Type B pancreatic cell (in vitro differentiated cells): ENCODE measurements at places on chromosomes 1 and 21.

GRCh38 chr1:85149805-85150204 is 51.0 kb downstream of the SYDE2 start:
- DNase-seq: no peak
- no peak overlapping the region for H3K27ac ChIP-seq
- no peak overlapping the region for H3K4me3 ChIP-seq

- no peak overlapping the region for H3K27ac ChIP-seq
- H3K4me1 ChIP-seq: peaks cover 68% of the 10 kb centered on the region
- peaks cover 6% of the 10 kb centered on the region for H3K36me3 ChIP-seq
- DNase-seq: no peak
- H3K4me3 ChIP-seq: no peak overlapping the region
These were observed 46.4 kb downstream of the CACHD1 start for GRCh38 chr1:64516301-64516700.

DNA sequence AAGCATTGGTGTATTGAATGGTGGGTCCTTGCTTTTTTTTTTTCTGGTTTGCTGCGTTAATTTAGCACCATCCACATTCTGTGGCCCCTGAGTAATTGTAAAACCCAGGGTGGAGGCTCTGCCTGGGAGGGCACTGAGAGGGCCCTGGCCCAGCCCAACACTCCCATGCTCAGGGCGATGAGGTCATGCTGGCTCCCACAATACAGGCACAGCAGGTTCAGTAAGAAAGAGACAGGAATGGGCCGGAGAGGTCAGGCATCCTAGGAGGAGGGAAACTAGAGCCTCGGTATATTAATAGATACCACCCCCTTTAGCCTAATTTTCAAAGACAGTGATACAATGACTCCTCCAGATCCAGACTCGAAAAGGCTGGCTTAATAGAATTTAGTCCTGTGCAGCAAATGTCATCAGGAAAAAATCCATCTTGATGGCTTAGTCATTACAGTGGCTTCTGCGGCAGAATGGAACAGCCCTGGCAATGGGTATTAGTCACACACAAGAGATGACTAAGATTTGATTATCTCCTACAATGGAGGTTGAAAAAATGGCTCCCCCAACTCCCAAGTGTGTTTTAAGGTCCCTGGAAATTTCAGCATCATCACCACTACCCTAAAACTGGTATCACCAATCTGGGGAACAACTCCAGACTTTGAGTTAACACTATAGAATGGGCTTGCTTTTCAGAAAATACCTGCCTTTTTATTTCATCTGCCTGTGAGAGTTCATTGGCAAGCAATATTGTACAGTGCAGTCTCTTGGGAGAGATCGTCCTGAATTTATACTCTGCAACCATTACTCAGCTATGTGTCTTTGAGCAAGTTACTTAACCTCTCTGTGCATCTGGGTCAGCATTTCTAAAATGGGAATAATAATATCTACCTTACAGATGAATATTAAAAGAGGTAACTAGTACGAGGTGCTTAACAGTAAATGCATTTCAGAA is 43.9 kb upstream of the LYST start:
- peaks cover 49% of the 10 kb centered on the region for H3K4me1 ChIP-seq
- peaks cover 7% of the 10 kb centered on the region for H3K27me3 ChIP-seq
- peak overlapping the region; percentile 60 for H3K4me3 ChIP-seq
- no peaks in the 10 kb centered on the region for H3K36me3 ChIP-seq

DNA sequence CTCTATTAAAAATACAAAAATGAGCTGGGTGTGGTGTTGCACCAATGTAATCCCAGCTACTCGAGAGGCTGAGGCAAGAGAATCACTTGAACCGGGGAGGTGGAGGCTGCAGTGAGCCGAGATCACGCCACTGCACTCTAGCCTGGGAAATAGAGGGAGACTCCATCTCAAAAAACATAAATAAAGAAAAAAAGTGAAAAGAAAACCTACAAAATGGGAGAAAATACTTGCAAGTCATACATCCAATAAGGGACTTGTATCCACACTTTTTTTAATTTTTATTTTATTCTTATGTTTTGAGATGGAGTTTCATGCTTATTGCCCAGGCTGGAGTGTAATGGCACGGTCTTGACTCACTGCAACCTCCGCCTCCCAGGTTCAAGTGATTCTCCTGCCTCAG is 29.5 kb upstream of the SH3D21 start:
- H3K4me1 ChIP-seq: no peaks in the 10 kb centered on the region
- DNase-seq: no peak

DNA sequence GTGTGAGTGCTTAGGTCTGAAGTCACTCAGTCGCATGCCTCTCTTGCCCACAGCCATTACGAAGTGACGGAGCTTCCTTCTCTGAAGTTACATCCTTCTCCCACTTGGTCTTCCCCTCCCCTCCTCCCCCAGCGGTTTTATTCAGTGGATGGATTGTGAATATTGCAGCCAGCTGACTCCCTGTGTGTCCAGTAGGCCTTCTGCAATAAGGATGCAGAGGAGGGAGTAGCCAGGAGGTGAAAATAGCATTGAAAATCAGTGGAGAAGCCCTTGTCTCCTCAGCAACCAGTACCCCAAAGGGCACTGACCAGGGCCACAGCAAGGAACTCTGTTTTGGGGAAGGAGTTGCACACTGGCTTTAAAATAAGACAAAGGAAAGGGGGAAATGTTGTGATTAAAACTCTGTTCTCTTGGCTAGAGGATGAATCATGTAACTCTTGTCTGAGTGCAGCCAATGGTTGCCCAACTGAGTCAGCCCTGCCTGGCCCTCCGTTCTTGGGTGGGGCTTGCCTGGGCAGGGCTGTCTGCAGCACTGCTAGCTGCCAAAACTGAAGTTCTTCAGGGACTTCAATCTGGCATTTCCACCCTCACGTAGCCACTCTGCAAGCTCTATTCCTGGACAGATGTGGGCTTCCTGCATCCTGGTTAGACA is 4.3 kb downstream of the S100A10 start:
- H3K27ac ChIP-seq: peak overlapping the region; percentile 99
- no peak for DNase-seq
- H3K36me3 ChIP-seq: peaks cover 5% of the 10 kb centered on the region

- H3K27ac ChIP-seq: no peak overlapping the region
- H3K4me1 ChIP-seq: no peaks in the 10 kb centered on the region
- H3K27me3 ChIP-seq: no peaks in the 10 kb centered on the region
- H3K36me3 ChIP-seq: no peaks in the 10 kb centered on the region
These were observed 199.6 kb downstream of the DPYD start for GRCh38 chr1:97721221-97721620.

DNA sequence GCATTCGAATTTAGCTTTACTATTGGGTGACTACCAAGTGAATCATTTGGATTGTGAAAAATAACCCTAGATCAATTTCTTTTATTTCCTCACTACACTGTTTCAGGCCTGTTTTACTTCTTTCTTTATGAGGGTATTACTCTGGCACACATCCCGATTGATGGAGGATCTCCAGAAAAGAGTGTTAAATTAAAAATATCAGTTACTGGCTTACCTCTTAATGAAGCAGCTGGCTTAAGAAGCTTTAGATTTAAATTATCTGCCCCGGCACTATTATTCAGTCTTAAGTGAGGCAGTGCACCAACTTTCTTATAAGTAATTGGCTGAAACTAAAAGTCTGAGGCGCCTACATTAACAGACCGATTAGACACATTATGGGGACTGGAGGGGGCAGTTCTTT is 1097.4 kb downstream of the TTLL7 start:
- H3K27ac ChIP-seq: no peak overlapping the region
- no peaks in the 10 kb centered on the region for H3K36me3 ChIP-seq
- H3K4me3 ChIP-seq: no peak overlapping the region

- no peaks in the 10 kb centered on the region for H3K36me3 ChIP-seq
- no peak for DNase-seq
- no peak overlapping the region for H3K27ac ChIP-seq
These were observed 5.7 kb downstream of the UBXN11 start for GRCh38 chr1:26300578-26301275.

DNA sequence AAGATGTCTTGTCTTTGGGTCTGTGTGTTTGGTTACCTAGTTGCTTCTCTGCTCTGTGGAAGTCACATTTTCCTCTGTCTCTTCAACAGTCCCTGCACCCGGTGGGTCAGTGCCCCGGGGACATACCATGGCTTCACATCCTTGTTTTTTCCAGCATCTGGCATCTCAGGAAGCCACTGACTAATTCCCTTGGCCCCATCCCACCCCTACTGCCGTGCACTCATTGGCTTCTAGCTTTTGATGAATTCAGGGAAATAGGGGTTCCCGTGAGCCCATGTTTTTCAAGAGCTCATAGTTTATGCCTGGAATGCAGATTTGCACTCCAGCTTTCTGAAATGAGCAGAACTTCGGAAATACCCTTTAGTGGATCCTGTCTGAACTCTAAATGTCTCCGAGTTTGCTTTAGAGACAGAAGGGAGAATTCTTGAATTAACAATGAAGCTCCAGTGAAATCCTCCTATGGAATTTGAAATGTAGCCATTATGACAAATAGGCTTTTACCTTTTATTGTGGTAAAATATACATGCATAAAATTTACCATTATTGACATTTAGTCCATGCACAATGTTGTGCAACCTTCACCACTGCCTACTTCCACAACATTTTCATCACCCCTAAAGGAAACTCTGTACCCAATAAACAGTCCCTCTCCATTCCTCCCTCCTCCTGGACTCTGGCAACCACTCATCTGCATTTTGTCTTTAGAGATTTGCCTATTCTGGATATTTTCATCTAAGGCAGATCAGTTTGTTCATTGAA is 67.5 kb downstream of the CLIC6 start:
- H3K27me3 ChIP-seq: peaks cover 25% of the 10 kb centered on the region
- peaks cover 13% of the 10 kb centered on the region for H3K4me1 ChIP-seq
- H3K27ac ChIP-seq: no peak overlapping the region
- no peaks in the 10 kb centered on the region for H3K36me3 ChIP-seq

DNA sequence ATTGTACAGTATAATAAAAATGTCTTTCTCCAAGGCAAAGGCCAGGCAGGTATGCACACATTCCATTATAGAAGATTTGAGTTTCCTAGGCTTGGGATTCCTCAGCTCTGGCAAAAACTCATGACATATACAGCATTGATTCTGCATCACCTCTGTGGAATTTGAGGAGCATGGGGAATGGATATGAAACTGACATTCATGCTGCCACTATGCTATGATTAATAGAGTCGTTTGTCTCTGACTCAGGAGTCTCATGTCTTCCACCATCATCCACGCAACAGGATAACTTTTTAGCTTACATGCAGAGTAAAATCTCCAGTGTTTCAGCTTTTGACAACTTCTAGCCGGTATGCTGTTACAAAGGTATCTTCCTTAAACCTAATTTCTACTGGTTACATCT is 49.8 kb upstream of the ADORA3 start:
- no peaks in the 10 kb centered on the region for H3K36me3 ChIP-seq
- no peak for DNase-seq
- H3K27me3 ChIP-seq: no peaks in the 10 kb centered on the region
- no peak overlapping the region for H3K27ac ChIP-seq
- H3K4me3 ChIP-seq: no peak overlapping the region

- no peak overlapping the region for H3K4me3 ChIP-seq
- H3K36me3 ChIP-seq: no peaks in the 10 kb centered on the region
- H3K27me3 ChIP-seq: peaks cover 24% of the 10 kb centered on the region
- no peak overlapping the region for H3K27ac ChIP-seq
These were observed 73.9 kb upstream of the RRP15 start for GRCh38 chr1:218211241-218211640.

DNA sequence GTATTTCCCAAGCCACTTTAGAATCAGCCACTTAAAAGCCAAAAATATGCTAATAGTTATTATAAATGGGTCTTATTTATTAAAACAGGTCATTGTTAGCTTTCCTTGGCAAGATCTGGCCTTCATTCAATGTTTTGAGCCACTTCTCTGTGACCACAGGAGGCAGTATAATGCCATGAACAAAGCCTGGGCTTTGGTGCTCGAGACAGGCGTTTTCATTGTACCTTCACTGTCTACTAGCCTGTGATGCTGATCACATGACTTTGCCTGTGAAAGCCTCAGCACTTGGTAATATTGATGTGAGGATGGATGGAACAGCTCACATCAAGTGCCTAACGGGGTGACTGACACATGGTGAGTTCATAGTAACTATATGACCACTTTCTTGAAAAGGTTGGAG is 217.0 kb downstream of the RWDD3 start:
- DNase-seq: no peak
- no peak overlapping the region for H3K4me3 ChIP-seq
- H3K27ac ChIP-seq: no peak overlapping the region

DNA sequence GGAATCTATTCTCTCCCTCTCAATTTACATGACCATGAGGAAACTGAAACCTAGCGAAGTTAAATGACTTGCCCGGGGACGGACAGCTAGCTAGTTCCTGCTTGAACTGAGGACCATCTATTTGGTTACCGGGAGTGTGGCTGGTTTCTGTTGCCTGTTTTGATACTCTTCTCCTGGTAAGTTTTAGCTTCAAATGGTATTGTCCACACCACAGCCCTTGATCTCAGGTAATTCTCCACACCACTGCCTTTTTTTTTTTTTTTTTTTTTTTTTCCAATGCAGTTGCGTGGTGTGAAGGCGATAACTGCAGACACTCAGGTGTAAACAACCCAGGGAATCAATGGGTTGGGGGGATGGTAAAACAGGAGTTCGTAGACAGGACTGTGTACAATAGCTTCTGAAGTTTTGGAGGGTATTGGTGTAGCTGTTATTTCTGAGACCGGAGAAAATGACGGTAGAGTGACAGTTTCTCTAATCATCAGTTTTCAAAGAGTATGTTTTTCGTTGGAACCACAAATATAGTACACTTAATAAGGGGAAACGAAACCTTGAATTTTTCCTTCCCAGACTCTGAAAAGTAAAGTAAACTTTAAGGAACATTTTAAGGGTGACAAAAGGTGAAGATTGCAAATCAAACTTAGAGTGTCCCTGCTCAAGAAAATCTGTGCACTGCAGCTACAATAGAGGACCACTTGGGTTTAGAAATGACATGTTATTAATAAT is 125.3 kb upstream of the CACYBP start:
- no peak for DNase-seq
- H3K4me3 ChIP-seq: peak overlapping the region; percentile 91
- peaks cover 20% of the 10 kb centered on the region for H3K4me1 ChIP-seq
- no peaks in the 10 kb centered on the region for H3K36me3 ChIP-seq
- H3K27ac ChIP-seq: peak overlapping the region; percentile 97

DNA sequence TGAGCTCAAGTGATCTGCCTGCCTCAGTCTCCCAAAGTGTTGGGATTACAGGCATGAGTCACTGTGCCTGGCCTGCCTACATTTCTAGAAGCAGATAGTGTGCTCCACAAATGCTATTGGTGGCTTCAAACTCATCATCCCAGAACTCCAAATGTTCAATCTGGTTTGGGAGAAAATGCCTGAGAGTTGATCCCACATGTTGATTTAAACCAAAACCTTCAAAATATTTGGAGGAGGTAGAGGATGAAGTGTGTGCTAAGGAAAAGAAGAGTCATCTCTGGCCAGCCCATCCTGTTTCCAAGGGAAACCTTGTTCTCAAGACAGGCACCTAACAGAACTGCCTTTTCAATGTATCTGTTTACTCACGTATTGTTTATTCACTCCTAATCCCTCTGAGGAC is 55.4 kb upstream of the GRHL3 start:
- no peaks in the 10 kb centered on the region for H3K4me1 ChIP-seq
- no peaks in the 10 kb centered on the region for H3K36me3 ChIP-seq
- no peak for DNase-seq
- no peak overlapping the region for H3K4me3 ChIP-seq
- H3K27me3 ChIP-seq: peaks cover 6% of the 10 kb centered on the region

- peaks cover 29% of the 10 kb centered on the region for H3K36me3 ChIP-seq
- DNase-seq: no peak
- no peaks in the 10 kb centered on the region for H3K27me3 ChIP-seq
- peaks cover 21% of the 10 kb centered on the region for H3K4me1 ChIP-seq
- no peak overlapping the region for H3K4me3 ChIP-seq
These were observed 27.9 kb downstream of the MRPL37 start for GRCh38 chr1:54227891-54228310.
